ENCODE measurements at places on chromosomes 5 and 9. TPM values are rescaled to one million over a fixed set of nuclear protein-coding genes. Genes with fewer than 3 reads are reported as not detected.

Gene ORM2
- total RNA-seq: not detected

Gene HINT2
- 99.5 TPM for total RNA-seq

Gene PIP5K1B
- not detected for total RNA-seq

Gene SEMA5A
- not detected for total RNA-seq

Gene CSF1R
- 0.22 TPM for total RNA-seq

Gene CEP72
- total RNA-seq: 7.6 TPM

Gene APBA1
- total RNA-seq: 0.11 TPM

All from A549 treated with CORT108297 at 1 μM for 4 hours (cell line).